Stimulated activated CD8-positive, alpha-beta memory T cell treated with anti-CD3 and anti-CD28 coated beads, Interleukin-7, amount 100 ng/mL, for 24 hours (primary cell): ENCODE measurements at places on chromosomes 7 and 10.

- DNase-seq, result peak; percentile 37
These were observed 757 bp downstream of the EIF3A start for GRCh38 chr10:119079599-119080520.

- DNase-seq, result no peak
These were observed 1173.6 kb upstream of the SORCS1 start for GRCh38 chr10:108338146-108338545.

DNA sequence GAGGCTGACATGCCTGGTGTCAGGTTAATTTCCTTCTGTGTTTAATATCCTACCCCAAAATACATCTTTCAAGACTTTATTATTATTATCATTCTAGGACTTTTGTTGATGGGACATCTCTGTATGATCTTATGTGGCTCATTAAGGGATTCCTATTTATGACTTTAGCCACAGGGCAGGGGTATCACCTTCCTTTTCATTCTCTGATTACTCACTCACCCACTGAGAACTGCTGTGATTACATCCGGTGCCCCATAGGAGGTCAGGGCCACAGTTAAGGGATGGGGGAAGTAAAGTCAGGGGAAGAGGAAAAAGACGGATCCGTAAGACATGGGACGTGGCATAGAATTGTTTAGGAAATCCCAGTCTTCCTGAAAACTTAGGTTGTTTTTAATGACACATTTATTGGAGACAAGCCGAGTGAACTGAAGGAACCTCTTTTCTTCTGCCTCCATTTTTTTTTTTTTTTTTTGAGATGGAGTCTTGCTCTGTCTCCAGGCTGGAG is 61.0 kb upstream of the PITRM1 start:
- DNase-seq, result no peak

GRCh38 chr10:21803374-21803773 is 200.2 kb downstream of the DNAJC1 start:
- DNase-seq, result no peak

- DNase-seq, result no peak
These were observed 30.2 kb downstream of the ALOX5 start for GRCh38 chr10:45404087-45404769.

GRCh38 chr7:44145479-44145968 is 4.4 kb upstream of the MYL7 start:
- no peak for DNase-seq

- DNase-seq, result no peak
These were observed 43.6 kb downstream of the TSPAN15 start for GRCh38 chr10:69494626-69495558.

GRCh38 chr10:119371704-119372663 is 164.6 kb downstream of the GRK5 start:
- no peak for DNase-seq

DNA sequence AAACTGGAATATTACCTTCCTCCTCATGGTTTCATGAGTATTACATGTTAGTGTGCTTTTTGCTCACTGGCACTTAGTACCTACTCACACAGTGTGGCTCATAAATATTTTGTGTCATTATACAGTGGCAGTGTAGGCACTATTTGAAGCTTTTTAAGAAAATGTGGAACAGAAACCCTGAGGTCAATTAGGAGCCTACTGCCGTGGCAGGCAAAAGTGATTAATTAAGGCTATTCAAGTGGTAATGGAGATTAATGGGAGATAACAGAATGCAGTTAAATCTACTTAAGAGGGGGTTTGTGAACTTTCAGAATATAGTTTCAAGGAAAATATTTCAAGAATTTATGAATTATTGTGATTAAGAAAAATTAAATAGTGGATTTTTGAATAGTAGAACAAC is 277.6 kb downstream of the HGF start:
- no peak for DNase-seq

GRCh38 chr7:75638594-75639070 is 100.1 kb downstream of the HIP1 start:
- DNase-seq, result no peak

GRCh38 chr10:62475551-62475950 is 101.4 kb downstream of the ZNF365 start:
- no peak for DNase-seq

- no peak for DNase-seq
These were observed 23.8 kb upstream of the WDR11 start for GRCh38 chr10:120827251-120827875.

DNA sequence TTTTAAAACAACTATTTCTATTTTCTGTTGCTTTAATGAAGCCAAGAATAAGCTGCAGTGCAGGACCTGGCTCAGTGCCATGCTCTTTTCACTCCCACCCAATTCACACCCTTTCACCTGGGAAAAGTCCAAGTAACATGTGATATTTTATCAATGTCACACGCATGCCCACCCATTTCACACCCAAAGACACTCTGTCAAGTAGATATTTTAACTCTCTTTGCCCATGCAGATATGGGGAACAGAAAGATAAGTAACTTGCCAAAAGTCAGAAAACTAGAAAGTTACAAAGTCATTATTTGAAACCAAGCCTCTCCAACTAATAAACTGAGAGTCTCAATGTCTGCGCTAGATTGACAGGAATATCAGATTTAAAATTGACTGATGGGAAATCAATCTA is 706.7 kb upstream of the PHF14 start:
- DNase-seq, result no peak

DNA sequence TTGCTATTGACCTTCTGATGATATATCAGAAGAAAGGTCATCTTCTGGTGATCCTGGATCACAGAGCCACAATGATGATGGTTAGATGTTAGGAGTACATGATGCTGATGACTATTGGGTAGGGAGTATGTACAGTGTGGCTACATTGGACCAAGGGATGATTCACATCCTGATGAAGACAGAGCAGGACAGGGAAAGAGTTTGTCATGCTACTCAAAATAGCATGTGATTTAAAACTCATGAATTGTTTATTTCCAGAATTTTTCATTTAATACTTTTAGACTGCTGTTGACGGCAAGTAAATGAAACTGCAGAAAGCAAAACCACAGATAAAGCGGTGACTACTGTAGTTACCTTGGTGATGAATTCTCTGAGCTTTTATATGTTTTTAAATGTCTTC is 397.3 kb downstream of the PPP1R3A start:
- no peak for DNase-seq

DNA sequence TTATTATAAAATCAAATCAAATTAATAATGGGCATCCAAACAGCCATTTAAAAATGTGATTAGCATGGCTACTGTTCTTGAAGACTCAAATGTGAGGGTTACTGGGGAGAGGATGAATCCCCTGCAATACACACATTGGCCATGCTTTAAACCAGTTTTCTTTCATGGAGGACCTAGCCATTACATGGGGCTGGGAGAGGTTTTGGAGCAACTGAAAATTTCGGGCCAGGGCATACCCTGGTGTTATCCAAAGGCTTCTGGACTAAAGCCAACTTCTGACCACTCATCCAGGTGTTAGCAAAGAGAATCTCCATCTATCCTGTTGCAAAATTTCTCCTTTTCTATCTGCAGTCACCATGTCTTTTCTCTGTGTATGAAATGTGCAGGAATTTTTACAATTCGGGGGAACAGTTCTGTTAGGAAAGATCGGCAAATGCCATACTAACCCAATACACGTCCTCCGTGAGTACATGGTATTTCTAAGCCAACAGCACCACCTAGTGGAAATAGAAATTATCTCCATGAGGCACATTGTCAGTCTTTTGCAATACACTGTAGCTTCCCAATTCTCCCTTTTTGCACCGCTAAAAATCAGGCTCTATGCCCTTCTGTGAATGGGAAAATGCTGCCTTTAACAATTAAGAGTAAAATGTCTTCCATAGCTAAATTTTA is 47.0 kb upstream of the ZNF107 start:
- no peak for DNase-seq

DNA sequence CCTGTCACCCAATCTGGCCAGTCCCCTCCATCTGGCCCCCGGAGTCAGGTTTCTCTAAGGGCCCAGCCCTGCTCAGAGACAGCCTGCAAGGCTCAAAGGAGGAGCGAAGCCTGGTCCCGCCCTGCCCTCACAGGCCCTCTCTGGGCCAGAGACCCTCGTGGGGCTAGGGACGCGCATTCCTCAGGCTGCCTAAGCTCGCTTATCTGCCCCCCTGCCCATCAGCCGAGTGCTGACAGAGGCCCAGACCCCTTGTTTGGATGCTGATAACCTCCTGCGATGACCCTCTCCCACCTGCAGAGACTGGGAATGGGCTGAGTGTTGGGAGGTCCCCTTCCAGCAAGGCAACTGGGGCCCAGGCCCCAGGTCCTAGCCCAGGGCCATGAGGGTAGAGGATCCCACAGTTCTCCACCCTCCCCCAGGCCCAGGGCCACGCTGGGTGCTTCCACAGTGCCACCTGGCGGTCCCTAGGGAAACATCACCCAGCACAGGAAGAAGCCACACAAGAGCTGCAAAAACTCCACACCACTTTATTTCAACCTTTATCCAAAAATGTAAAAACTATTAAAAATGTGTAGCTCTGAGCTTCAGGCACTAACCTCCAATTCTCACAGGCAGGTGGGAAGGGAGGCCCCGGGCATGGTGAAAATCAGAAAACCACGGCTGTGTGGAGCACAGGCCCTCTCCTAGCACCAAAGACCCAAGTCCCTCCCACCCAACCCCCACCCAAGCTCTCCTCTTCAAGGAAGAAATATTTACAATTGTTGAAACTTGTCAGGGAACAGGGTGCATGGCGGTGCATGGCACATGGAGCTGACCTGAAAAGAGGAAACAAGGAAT is 2.2 kb downstream of the NPM3 start:
- peak; percentile 45 for DNase-seq

GRCh38 chr7:24725554-24726241 is 31.6 kb downstream of the GSDME start:
- no peak for DNase-seq

DNA sequence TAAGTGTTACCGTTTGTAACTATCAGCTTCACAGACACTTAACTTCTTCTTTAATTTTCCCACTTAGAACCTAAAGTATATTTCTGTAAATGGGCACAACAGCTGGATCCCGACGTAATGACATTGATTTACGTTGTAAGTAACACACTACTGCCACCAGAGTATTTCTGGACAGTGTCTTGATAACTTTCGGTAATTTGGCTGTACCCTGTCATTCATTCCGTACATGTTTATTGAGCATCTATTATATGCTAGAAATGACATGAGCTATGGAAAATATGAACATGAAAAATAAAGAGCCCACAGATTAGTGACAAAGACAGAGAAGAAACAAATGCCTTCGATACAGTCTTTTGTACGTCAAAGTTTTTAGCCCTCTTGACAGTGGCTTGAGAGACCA is 291.4 kb downstream of the CCDC3 start:
- DNase-seq, result no peak

- DNase-seq, result no peak
These were observed 40.9 kb upstream of the ATRNL1 start for GRCh38 chr10:115052226-115052625.

DNA sequence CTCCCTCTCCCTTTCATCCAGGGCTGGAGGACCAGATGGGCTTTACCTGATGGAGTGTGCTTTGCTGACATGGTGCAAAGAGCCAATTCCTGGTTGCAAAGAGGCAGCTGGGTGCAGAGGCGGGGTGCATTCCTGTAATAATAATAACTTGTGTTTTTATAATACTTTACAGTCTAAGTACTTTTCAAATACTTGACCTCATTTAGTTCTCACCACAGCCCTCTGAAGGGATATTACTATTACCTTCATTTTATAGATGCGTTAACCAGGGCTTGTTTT is 70.4 kb downstream of the TCF7L2 start:
- no peak for DNase-seq
